NCI-H2081 (cell line): ENCODE measurements at places on chromosomes 6 and 20.

GRCh38 chr6:45537539-45537938 lies 159.8 kb upstream of the SUPT3H start:
- DNase-seq = no peak

GRCh38 chr20:5810800-5811422 lies 60.7 kb downstream of the SHLD1 start:
- DNase-seq = no peak

DNA sequence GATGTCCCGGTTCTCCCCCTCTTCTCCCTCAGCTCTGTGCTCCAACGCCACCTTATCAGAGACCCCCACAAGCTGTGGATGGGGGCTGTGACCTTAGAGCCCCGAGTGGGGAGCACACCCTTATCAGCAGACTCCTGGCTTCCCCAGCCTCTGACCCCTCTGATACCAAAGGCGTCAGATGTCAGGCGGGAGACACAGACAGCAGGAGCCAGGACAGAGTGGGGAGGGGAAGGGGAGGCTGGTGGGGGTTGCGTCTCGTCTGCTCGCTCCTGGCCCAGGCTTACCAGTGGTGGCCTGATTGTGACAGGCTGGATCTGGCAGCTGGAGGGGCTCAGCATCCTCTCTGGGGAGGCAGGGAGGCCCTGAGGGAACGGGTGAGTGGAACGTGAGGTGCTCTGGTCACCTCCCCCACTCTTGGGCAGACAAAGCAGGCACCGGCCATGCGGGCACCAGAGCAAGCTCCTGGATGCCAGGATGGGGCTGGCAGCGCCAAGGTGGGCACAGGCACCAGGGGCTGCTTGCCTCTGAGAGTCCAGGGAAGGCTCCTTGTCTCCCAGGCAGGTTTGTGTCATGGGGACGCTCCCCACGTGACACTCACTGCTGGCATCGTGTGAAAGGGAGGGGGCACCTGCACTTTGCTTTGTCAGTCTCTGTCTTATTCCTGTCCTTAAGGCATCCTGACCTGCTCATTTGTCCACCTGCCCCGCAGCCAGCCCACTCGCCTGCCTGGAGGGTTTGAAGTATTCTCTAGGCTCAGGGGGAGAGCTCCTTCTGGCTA lies 27.8 kb upstream of the GATA5 start:
- DNase-seq = no peak

DNA sequence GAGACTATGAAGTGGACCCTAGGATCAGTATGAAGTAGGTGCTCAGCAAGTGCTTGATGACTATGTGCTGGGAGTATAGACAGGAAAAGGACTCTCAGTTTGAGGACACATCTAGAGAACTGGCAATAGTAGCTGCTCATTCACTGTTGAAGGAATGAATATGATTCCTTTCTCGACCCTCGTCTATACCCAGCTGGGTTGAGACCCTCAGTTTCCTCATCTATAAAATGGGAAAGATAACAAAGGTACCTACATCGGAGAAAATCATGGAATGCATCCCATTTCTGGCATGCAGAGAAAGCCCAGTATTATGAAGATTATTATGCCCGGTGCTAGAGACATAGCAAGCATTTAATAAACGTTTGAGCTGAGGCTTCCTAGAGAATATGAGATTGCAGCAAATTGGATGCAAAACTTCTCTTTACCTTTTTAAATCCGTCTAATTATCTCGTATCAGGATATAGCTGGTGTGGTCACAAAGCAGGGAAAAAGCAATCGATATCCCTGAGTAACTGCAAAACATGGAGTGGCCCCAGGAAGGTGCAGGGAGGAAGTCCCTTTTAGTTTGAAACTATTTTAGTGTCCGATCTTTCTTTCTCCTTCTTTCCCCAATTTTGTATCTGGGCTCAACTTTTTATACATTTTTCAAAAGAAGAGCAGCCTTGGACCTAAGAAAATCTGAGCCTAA lies 2.8 kb upstream of the PCK1 start:
- no peak for DNase-seq

DNA sequence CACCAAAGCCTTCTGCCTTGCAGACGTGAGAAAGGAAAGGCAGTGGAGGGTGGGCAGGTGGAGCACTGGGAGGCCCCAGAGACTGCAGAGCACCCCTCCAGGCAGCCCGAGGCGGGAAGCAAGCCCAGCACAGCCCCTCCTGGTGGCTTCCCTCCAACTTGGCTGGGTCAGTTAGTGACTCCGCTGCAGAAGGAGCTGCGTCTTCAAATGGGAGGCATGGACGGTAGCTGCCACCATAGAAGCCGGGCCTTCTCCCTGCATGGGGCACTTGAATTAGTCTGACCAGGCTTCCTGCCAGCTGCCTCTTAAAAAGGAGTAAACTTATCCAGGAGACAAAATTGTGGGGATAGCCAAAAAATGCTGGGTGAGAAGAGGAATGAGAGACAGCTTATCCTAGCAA lies 88.0 kb upstream of the RPS6KA2 start:
- DNase-seq = no peak

DNA sequence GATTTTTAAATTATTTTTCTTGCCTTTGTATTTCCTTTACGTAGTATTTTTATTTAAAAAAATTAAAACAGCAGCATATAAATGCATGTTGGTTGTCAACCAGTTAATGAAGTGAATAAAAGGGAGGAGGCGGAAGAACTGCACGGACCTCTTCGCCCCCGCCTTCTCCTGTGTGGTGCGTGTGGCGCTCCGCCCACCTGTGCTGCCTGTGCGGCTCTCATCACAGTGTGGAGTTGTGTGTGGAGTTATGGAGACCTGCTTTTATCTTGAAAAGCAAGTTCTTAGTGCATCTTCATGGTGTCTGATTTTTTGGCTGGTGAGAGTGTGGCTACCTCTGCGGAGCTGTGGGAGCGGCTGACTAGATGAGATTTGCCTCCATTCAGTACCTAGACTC lies 58.4 kb downstream of the PTPN1 start:
- DNase-seq = no peak

- no peak for DNase-seq
Measured at GRCh38 chr20:47796971-47797370, 11.7 kb upstream of the SULF2 start.

DNA sequence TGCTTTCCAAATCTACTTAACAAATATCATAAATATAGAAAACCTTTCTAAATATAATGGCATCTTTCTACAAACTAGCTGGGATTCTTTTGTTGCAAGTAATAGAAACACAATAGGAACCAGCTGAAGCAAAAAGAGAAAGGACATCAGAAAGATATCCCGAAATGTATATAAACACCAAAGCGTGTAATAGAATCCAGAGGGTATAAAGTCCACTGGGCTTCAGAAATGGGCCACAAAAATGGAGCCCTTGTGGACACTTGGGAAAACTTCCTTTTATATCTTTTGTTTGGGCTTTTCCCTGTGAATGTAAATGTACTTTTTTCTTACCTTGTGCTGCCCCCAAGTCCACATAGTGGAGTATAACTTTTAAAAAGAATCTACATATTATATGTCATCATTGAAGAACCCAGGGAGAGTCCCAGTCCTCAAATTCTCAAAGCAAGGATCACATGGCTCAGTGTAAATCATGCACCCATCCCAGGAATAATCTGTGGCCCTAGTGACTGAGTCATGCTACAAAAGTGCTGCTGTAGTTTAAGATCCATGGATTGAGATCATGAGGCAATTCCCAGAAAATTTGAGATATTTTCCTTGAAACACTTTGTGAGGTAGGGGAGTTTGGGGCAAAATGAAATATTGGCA lies 457.0 kb downstream of the EPM2A start:
- no peak for DNase-seq

DNA sequence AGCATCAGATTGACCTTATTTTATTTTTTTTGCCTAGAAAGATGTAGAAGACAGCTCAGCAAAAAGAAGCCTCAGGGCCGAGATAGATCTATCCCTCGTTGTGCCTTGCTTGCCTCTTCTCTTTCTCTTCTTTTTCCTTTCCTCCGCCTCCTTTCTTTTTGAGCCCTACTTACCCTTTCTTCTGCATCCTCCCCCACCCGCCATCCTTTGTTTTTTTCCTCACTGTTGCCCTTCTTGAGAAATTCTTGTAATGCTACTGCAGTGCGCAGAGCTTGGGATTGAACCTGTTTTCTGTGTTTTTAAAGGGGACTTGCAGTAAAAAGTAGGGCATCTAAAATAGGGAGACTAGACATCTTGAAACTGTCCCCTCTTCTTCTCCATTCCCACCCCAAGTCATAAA lies 18.6 kb downstream of the RALY start:
- DNase-seq = no peak

GRCh38 chr20:63161176-63161651 lies 54.7 kb downstream of the YTHDF1 start:
- no peak for DNase-seq

DNA sequence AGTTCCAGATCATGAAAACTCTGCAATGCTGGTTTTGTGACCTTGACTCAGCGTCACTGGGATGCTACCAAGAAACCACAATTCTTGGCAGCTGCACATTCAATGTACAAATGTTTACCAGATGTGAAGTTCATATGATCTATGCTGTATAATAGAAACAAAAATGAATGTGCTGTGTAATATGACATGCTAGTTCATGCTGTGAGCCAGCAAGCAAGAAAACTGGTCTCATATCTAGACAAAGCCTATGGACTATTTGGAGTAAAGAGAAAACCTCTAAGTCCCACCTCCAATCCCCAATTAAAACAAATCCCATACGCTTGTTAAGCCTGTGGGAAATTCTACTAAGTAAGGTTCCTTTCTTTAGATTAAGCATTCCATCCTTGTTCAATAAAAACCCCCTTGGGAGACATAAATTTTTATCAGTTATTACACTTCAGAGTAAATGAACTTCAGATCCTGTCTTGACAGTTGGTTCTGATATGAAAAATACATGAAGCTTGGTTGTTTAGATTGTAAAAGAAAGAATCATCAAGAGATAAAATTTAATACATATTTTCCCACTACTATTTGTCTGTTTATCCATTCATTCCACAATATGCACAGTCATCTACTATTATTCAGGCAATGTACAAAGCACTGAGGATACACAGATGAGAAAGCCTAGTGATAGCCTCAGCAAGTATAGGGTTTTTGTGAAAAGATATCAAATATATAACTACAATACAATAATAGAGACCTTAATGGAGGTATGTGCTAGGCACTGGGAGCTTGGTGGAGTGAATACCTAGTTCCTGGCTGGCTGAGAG lies 20.1 kb downstream of the COL21A1 start:
- DNase-seq = no peak

DNA sequence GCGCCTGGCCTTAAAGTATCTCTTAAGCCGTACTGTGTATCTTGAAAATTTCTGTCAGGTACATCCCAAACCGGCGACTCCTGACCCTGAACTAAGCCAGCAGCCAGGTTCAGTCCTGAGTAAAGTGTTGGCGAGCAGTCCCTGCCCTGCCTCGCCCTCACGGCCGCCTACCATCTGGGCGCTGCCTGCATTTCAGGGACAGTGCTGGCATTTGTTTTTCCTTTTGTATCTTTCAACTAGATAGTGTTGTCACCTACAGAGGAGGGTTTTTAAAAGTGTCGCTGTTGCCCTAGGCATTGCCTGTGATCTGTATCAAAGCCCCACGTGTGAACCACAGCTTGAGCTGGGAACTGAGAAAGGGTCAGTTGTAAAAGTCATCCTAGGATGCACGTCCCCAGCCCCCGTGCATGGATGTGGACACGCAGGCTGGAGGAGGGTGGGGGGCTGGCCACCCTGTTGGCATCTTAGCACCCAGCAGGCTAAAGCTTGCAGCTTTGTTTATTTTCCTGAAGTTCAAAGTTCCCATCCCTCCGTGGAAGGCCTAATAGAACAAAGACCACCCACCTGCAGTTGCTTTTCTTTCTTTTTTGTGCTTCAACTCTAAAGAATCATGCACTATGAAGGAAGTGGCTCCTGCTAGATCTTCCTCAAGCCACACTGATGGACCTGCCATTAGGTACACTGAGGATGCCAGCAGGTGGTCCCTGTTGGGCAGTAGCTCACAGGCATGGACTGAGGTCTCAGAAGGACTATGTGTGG lies 136.8 kb downstream of the ZDHHC14 start:
- DNase-seq = no peak

DNA sequence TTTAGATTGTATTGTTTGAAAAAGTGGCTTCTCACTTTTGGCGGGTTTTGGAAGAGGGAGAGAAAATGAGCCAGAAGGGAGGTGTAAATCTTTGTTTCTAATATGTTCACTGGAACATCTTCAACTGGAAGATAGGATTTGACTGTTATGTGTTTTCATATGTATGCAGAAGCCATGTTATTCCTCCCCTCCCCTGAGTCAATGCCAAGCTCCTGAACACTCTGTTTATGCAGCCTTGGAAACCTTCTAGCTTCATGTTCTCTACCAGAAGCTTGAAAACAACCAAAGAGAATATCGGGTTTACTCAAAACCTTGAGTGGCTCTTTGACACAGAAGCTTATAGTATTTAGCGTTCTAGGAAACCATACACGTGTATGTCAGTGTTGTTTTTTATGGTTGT lies 279.1 kb downstream of the PRL start:
- DNase-seq = no peak

- DNase-seq = no peak
Measured at GRCh38 chr6:170451762-170452651, 101.1 kb downstream of the PSMB1 start.

GRCh38 chr6:83057705-83058321 lies 7.8 kb downstream of the UBE3D start:
- DNase-seq = peak; percentile 37

DNA sequence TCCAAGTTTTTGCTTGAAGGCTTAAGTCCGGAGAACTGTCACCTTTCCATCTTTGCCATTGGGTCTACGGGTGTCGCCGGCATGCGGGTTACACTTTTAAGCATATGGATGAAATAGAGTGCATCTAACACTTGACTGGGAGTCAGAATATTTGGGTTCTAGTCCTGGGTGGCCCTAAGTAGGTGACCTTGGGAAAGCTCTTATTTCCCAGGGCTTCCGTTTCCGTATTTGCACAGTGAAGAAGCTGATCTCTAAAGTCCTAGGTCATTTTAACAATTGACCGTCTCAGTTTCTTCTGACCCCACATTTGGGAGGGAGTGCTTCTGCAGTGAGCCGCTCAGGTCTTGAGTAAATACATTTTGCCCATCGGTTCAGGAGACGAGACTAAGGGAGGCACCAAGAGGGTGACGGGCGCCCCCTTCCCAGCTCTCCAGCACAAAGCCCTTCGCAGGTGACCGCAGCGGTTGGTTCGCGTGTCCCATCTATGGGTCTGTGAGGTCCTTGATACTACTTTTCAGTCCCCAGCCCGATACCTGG lies 651 bp upstream of the BLTP3A start:
- DNase-seq = peak; percentile 42

GRCh38 chr6:95286874-95287273 lies 290.5 kb upstream of the MANEA start:
- no peak for DNase-seq
